Hindlimb muscle (tissue), 1 donor: ENCODE measurements at places on chromosomes 16 and 17. TPM values are rescaled to one million over a fixed set of nuclear protein-coding genes. Genes with fewer than 3 reads are reported as not detected.

The TXNL4B gene
- polyA plus RNA-seq = 14.8 TPM

The RMI2 gene
- polyA plus RNA-seq = 6.8 TPM

The INCA1 gene
- polyA plus RNA-seq = 4.9 TPM

DNA sequence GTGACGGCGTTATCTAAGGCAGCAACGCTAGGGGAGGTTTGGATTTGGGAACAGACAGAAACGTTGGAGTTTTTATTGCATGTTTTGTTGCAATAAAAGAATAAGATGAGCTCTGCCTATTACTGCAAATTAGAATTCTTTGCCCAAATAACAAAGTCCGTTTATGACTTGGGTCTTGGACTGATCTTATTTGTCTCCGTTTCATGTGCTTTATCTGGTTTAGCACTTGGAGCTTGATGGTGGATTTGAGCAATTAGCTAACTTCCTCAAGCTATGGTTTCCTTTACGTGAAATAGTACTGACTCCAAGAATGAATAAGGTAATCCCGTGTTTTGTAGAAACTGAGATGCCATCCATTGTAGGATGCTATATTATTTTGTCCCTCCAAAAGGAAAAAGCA is 233.0 kb upstream of the IRX5 start:
- no peak for DNase-seq

The TRIM47 gene
- polyA plus RNA-seq = 26.3 TPM

GRCh38 chr17:31416503-31416923 is 25.0 kb downstream of the RAB11FIP4 start:
- DNase-seq = no peak

DNA sequence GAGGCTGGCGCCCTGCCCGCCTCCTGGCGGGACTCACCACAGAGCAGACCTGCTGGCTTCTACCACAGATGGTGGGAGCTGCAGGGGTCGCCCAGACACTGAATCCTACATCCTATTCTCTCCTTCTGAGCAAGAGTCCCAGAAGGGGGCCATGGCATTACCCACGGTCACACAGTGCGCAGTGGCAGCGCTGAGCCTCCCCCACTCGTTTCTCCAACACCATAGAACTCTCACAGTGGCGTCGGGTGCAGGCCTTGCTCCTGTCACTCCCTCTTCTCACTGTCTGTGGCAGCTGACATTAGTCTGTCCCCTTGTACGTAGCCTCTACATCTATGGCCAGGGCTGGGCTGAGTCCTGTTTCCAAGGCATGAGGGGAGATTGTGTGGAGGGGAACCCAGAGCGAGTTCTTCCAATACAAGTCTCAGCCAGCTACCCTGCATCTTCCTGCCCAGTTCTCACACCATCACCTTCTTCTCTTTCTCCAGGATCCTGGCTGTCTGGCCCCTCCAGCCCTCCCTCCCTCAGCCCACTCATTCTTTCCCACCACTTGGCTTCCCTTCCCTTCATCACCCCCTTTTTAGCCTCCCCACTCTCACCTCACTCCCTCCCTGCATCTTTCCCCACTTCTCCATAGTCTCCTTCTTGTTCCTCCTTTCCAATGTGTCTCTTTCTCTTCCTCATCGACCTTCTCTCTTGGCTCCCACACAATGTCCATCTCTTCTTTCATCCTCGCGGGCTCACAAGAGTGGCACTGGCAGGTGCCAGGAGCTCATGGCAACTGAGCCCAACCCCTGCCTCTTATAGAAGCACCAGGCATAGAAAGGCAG is 5.9 kb downstream of the UBTF start:
- DNase-seq = no peak

The ATP2C2 gene
- 1.4 TPM for polyA plus RNA-seq

GRCh38 chr17:8122924-8123694 is 797 bp downstream of the HES7 start:
- DNase-seq = no peak

The PRR35 gene
- polyA plus RNA-seq = 0.14 TPM

The SRL gene
- polyA plus RNA-seq = 671 TPM

DNA sequence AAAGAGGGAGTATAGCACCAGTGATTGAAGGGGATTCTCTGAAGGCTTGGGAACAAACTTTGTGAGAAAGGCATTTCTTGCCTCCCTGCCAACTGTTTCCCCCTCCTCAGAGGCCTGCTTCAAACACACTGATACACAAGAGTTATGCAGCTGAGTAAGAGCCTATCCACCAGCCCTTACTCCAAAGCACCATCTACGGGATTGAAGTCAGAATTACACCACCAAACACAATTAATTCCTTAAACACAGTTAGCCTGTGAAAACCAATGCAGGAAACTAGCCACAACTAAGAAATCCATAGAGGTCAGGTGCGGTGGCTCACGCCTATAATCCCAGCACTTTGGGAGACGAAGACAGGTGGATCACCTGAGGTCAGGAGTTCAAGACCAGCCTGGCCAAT is 138.3 kb downstream of the SHCBP1 start:
- no peak for DNase-seq

The ACSM5 gene
- 0.66 TPM for polyA plus RNA-seq

GRCh38 chr16:85390511-85391174 is 222.5 kb upstream of the GSE1 start:
- no peak for DNase-seq

GRCh38 chr16:50037662-50038220 is 12.7 kb downstream of the CNEP1R1 start:
- no peak for DNase-seq

The MGAT5B gene
- 1.0 TPM for polyA plus RNA-seq

DNA sequence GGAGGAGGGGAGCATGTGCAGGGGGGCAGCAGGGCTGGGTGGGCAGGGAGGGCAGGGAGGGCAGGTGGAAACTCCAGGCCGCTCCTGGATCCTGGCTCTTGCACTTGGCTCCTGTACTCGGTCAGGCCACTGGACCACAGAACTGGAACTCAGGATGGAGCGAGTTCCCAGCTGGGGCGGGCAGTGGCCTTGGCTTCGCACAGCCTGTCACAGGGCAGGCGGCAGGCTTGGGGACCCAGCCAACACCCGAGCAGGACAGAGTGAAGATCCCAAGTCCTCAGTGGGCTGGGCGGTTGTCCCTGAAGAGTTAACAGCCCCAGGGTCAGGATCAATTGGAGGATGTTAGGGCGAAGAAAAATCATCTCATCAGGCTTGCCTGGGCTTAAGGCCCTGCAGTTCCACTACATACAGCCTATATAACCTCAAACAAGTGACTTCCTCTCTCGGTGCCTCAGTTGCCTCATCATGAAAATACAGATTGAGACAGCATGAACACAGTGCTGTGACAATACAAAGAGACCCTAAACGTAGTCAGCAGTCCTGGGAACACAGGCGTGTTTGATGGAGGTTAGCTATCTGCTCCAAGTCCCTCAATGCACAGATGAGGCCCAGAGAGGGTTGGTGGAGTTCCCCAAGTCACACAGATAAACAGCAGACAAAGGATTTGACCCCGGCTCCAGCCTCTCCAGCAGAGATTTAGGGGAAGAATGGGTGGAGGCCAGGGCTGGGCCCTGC is 21.9 kb downstream of the ZNF423 start:
- no peak for DNase-seq

GRCh38 chr17:77200711-77201110 is 59.9 kb downstream of the SEC14L1 start:
- DNase-seq = no peak

- DNase-seq = no peak
These were observed 16.6 kb downstream of the KRT25 start for GRCh38 chr17:40738553-40738952.
